Colonic mucosa (tissue), 4 donors: ENCODE measurements at places on chromosomes 2 and 18. TPM values are rescaled to one million over a fixed set of nuclear protein-coding genes. Genes with fewer than 3 reads are reported as not detected.
A peak's percentile ranks its signal among the peaks of the same experiment; 100 is the strongest.

DNA sequence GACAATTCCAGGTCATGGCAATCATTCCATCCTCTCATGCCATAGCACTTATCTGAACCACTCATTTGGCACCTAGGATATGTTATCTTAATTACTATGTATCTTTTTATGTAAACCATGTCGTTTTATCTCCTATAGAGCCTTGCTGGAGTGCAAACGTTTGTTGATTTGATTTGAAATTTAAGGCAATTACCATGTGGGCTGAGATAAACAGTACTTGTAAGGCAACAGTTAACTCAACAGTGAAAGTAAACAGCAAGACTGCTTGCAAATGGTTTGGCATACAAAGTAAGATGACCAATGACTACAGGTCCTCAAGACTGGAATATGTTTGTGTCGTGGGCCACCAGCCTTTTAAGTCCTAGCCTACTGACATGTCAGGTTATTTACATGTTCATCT, 133.7 kb upstream of the ZFP36L2 start:
- no peak for DNase-seq

GRCh38 chr2:11669454-11670291, at the start of gene NTSR2:
TSS of gene NTSR2 (minus strand) at chr2:11670195. CDS start at chr2:11670129, 66 bp downstream.
- peak; percentile 33 for DNase-seq

Gene ABHD1
- not detected for total RNA-seq

DNA sequence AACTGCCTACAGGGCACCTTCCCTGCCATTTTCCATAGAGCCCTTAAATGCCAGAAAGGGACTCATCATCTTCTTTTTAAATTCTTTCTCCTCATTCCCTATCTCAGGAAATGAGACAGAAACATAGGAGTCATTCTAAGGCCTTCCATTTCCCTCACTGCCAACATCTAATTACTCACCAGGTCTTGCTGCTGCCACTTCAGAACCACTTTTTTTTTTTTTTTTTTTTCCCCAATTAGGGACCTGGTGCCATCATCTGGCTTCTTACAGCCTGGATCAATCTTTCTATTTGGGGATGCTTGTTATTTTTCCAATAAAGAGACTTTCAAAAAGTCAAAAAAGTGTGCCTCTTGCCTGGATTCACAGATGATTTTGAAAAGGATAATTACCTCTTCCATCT, 373.4 kb downstream of the LPIN1 start:
- no peak for DNase-seq

DNA sequence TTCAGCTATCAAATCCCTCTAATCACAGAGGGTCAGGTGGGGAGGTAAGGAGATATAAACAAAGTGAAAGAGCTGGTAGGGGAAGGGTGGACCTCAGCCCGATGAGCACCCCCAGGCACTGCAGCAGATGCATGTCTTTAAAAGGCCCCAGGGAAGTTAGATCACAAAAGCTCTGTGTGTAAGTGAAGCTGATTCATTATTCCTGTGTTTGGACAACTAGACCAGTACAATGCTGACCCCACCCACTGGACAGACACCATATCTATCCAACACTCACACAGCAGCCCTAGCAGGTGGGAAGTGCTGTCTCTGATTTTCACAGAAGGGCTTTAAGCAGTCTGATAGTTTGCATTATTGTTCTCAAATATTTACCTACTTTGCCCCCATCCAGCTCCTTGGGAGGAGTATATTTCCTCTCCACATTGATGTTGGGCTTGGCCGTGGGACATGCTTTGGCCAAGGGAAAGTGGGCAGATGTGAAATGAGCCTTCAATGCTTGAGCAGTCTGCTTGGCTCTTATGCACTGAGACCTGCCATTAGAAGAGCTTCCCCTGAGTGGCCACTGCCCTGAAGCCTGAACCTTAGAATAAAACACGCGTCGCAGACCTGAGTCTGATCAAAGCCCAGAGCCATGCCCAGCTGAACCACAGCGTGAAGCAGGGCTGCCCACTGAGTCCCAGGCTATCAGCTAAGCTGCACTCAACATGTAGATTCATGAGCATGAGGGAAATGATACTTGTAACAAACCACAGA, 111.4 kb downstream of the COPS8 start:
- DNase-seq = no peak

Gene TCF23
- total RNA-seq = 0.05 TPM

DNA sequence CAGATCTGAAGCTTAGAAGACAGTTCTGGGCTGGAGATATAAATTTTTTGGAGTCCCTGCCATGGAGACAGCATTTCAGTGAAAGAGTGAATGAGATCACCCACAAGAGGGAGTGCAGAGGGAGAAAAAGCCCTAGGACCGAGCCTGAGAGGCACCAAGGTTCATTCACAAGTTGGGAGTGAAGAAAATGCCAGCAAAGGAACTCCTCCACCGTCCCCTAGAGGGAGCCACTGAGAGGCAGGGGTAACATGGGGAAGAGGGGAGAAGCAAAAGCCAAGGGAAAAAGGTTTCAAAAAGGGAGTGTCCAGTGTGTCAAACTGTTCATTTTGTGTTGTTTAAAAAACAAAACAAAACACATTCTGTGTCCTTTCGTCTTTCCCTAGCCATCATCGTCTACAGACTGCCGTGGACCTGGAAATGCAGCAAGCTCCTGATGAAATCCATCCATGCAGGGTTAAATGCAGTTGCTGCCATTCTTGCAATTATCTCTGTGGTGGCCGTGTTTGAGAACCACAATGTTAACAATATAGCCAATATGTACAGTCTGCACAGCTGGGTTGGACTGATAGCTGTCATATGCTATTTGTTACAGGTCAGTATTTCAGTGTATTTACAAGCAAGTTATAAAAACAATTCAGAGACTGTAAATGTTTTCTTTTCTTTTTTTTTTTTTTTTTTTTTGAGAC, 19.1 kb downstream of the CYBRD1 start:
- no peak for DNase-seq

Gene ESCO1
- 17.7 TPM for total RNA-seq

- no peak for DNase-seq
Observed at GRCh38 chr2:171451074-171451473, 17.0 kb downstream of the DCAF17 start.

Gene ASAP2
- total RNA-seq = 61.7 TPM

Gene SNTG2
- 1.0 TPM for total RNA-seq

DNA sequence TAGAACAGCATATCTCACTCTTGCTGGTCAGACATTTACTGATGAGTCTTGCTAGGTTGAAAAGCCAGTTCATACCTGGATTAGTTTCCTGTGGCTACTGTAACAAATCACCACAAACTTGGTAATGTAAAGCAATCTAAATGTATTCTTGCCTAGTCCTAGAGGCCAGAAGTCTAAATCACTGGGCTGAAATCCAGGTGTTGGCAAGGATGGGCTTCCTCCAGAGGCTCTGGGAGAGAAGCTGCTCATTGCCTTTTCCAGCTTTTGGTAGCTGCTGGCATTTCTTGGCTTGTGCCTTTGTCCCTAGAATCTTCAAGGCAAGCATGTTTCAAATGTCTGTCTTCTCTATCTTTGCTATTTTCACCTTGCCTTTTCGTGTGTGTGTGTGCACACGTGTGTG, 62.3 kb upstream of the MAP4K3 start:
- no peak for DNase-seq

Gene GAD1
- total RNA-seq = not detected

GRCh38 chr2:98015671-98016070, 19.9 kb upstream of the TMEM131 start:
- DNase-seq = no peak

Gene BOLL
- not detected for total RNA-seq

Gene STK16
- 30.1 TPM for total RNA-seq

Gene SP9
- not detected for total RNA-seq

Gene FEV
- 6.5 TPM for total RNA-seq

Gene COLEC11
- 0.80 TPM for total RNA-seq

Gene RNF125
- total RNA-seq = 13.9 TPM

Gene SAG
- not detected for total RNA-seq

DNA sequence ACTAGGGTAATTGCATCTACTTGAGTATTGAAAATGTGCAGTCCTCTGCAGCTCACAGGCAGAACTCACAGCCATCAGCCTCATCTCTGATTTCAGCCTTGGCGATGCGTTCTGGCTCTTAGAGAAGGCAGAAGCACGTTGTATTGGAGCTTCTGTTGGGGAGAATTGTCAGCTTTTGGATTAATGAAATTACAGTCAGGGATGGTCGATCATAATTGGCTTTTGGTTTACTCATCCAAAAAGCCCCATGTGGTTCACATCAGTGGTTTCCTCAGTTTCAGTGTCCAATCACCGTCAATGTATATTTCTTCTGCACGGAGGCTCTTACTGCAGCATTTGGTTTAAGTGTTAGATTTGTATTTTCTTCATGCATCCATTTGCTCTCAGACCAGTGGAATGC, 218.5 kb upstream of the SOX11 start:
- no peak for DNase-seq

Gene MYOM1
- 7.9 TPM for total RNA-seq
